ENCODE measurements at places on chromosomes 16 and 17.

DNA sequence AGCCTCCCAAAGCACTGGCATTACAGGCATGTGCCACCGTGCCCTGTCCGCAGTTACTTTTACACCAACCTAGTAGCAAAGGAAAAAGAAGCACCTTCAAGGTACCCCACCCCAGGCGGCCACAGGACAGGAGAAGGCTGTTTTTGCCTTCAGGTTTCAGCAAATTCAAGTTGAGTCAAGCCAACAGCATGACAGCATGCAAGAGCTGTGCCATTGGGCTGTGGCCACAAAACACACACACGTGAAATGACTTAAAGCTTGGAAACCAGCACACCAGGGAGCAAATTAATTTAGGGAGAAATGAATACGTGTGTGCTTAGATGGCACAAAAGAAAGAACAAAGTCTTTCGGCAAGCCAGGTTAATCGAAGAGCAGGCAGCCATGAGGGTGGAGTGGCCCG, 39.7 kb downstream of the ERCC4 start:
- DNase-seq: no peak

GRCh38 chr16:8869212-8869987, 594 bp upstream of the CARHSP1 start:
- no peak for DNase-seq

DNA sequence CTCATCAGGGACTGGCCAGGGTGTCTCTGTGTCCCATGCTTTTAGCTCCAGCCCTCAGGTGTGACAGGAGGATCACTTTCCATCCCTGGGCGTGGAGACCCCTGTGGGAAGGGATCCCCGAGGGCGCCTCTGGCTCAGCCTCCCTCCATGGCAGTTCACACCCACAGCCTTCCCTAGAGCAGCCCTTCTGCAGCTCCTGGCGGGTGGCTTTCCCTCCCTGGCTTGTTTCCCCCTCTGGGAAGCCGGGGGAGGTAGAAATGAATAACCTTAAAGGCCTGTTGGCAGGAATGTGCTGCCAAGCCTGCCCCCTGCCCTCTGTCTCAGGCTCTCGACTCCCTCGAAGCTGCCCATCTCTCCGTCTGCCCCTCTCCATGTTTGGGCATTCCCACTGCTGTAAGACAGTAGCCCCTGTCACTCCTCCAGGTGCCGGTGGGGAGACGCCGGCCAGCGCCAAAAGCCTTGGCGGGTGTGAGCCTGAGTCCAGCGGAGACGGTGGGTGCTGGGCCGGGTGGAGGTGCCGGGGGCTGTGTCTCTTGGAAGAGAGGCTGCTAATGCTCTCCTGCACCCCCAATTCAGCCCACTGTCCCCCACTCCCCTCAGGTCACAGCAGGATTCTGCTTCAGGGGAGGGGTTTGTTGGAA, 2.1 kb upstream of the ATP2A1 start:
- no peak for DNase-seq

DNA sequence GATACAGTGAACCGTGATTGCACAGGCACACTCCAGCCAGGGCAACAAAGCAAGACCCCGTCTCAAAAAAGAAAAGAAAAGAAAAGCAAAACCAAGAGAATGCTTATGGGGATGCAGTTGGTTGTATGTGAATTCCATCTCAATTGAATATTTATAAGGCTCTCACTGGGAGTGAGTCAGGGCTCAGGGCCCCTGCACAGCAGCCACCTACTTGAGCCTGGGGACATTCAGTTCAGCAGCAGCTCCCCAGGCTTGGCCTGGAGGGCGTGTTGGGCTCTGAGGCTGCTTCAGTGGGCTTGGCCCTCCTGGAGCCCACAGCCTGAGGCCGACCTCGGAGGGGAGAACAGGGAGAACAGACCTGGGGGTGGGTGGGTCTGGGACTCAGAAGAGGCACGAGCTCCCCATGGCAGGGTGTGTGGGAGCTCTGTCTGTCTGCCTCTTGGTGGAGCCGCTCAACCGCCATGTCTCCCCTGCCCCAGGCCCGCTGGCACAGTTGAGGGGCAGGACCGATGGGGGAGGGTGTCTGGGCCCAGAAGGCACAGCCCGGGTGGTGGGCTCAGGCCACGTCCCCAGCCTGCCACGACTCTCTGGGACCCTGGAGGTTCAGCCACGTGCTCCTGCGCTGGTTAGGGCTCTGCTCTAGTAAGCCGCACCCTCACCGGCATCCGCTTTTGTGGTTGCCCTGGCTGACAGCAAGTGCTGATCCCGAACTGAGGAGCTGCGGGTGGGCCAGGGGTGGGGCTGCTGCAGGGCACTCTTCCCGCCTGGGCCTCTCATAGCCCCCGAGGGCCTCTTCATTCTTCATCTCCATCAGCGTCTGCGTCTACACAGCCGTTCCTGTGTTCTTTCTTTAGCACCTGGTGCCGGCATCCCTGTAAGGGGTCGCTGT, 24.8 kb downstream of the ZFPM1 start:
- no peak for DNase-seq

GRCh38 chr17:50354776-50355175, 8.8 kb downstream of the XYLT2 start:
- no peak for DNase-seq

DNA sequence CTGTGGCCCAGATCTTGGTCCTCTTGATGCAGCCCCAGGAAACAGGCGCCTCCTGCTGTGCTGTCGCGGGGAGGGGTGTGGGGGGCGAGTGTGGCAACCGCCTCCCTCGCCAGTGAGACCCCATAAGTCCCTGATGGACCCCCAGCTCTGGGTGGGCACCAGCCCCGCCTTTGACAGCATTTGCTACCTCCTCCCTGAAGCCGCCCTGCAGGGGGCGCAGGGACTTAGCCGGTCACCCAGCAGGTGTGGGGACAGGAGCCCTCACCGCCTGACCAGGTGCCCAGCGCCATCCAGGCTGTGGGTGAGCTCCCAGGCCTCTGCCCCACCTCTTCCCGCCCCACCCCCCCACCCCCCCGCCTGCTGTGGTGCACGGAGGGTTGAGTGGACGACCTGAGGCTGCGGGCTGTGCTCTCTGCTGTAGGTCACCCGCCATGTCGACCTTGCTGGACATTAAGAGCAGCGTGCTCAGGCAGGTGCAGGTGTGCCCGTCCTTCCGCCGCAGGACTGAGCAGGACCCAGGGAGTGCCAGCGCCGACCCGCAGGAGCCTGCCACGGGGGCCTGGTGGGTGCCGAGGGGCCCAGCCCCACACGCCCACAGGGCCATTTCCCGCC, 4.8 kb downstream of the BAIAP3 start:
- DNase-seq: no peak

DNA sequence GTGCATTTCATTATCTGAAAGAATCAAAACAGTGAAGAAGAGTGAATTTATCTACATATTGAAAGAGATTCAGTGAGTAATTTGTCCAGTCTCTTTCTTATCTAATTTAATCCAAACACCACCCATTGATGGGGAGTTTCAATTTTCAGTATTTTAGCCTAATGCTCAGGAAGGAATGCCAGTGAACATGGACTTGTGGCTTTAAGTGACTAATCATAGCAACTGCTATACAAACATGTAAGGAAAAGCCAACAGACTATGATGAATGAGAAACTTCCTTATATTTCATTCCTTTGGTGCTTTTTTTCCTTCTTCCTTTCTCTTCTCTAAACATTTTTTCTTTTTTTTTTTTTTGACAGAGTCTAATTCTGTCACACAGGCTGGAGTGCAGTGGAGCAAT, 885.8 kb downstream of the KCNJ2 start:
- no peak for DNase-seq

GRCh38 chr17:39769974-39770587, 32.3 kb downstream of the GRB7 start:
- peak; percentile 66 for DNase-seq

GRCh38 chr17:82922646-82923045, 82.8 kb upstream of the ZNF750 start:
- no peak for DNase-seq

DNA sequence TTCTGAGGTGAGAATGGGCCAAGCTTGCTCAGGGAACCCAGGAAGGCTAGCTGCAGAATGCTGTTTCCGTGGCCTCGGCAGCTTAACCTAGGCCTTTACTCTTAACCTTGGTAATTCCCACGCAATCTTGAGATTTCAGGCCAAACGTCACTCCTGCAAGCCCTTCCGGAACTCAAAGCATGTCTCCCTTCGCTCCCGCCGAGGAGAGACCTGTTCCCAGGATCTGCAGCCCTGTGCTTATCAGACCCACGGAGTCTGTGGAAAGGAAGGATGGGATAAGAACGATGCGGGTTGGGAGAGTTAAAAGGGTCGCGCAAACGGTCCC, 524 bp upstream of the ZFP3 start:
- no peak for DNase-seq

GRCh38 chr17:71494062-71494855, 626.6 kb upstream of the SOX9 start:
- DNase-seq: no peak

GRCh38 chr17:42275527-42276358, 448 bp downstream of the STAT5B start:
- DNase-seq: peak; percentile 27

GRCh38 chr16:82703871-82704768, 77.4 kb downstream of the CDH13 start:
- no peak for DNase-seq

DNA sequence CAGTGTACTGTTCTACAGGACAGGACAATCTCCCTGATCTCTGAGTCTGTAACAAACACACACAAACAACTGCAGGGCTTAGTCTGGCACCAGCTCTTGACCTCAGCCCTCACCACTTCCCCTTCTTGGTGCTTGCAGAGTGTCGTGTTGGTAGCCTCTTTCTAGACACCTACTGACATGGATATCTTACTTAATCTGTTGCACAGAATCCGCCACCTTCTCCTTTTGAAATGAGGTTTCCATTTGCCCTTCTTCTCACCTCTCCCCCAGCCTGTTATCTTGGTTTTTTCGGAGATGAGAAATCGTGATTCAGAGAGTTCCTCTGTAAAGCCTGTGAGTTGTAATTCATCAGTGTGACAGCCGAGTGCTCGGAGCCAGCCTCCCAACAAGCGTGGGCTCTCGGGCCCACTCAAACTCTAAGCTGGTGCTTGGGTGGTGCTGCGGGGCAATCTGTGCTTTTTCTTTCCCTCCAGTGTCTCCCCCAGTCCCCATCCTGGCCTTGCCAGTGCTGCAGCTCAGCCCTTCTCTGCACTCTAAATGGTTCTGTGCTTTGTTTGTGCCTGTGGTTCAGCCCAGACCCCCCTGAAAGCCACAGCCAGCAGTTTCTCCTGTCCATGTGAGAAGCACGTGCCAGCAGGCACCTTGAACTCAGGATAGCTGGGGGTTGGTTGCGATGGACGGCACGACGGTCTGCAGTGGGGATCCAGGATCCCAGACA, 28.1 kb downstream of the KIAA0513 start:
- peak; percentile 44 for DNase-seq

DNA sequence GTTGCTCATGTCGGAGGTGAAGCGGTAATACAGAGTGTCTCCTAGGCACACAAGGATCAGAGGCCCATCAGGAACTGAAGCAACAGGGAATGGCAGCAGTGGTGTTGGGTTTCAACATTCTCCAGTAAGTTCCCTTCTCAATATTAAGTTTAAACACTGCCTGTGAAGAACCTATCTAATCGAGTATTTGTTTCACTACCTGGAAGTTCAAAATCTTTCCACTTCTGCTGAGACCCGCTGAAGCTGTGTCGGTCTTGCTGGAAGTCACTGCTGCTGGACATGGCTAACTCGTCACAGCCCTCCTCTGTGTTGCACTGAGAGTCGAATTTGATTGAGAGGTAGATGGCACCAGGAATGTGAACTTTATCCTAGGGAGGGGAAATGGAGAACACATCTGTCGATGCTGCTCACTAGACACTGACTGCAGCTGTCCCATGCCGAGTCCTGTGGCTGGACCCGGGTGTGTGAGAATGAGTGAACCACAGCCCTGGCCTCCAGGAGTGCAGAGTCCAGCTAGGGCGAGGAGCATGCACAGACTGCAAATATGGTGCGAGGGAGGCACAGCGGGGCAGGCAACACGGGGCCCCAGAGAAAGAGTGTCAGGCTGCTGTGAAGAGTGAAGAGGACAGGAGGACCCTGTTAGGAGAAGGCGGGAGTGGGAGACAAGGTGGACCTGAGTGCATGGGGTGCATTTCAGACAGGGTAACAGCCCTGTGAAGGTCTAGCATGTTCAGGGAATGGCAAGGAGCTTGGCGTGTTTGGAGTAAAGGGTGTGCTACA, 50.1 kb upstream of the ATP2A3 start:
- DNase-seq: no peak

DNA sequence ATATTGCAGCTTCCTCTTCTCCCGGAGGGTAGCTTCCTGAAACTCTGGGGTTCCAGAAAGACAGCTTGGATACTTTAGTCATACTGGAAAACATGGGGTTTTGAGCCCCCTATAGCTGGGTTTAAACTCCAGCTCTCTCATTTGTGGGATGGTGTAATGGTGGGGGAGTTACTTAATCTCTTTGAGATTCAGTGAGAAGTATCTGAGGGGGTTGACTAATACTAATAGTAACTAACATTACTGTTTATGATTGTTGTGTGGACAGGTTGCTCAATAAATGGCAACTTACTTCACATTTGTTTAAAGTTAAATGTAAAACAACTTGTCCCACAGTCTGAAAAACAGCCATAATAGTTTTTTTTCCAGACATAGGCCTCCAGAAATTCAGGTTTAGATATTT, 5.1 kb upstream of the SUZ12 start:
- DNase-seq: no peak

- DNase-seq: no peak
These were observed 53.6 kb downstream of the KANSL1 start for GRCh38 chr17:46139432-46140210.

GRCh38 chr17:67068999-67069398, 24.6 kb downstream of the CACNG1 start:
- no peak for DNase-seq

- DNase-seq: no peak
These were observed 70.2 kb downstream of the ARHGAP44 start for GRCh38 chr17:12859520-12859919.
